Activated CD4-positive, alpha-beta T cell treated with anti-CD3 and anti-CD28 coated beads, Interleukin-2, Interleukin-6, amounts not matched to agents 100 ng/mL and 50 ng/mL, durations not matched to agents 16 hours and 8 hours (primary cell): ENCODE measurements at places on chromosomes 1 and 21.
A peak's percentile ranks its signal among the peaks of the same experiment; 100 is the strongest.

GRCh38 chr1:91844862-91845528, 41.0 kb downstream of the TGFBR3 start:
- DNase-seq: no peak

- DNase-seq: no peak
Observed at GRCh38 chr21:32562426-32562825, 22.9 kb downstream of the TCP10L start.

DNA sequence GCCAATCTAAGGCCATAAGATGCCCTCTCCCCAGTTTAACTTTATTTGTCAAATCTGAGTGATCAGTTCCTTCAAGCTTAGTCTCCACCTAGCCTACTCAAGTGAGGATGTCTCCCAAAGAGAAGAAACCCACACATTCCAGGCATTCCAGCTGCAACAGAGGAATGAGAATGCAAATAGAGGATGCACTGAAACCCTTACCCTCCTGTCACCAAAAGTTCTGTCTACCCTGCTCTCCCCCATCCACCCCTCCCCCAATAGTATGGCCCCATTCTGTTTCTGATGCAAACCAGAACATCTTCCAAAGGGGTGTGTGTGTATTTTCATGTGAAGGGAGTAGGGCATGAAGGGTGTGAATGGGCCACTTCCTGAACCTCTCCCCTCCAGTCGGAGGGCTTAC, 3.0 kb downstream of the DUSP23 start:
- no peak for DNase-seq

DNA sequence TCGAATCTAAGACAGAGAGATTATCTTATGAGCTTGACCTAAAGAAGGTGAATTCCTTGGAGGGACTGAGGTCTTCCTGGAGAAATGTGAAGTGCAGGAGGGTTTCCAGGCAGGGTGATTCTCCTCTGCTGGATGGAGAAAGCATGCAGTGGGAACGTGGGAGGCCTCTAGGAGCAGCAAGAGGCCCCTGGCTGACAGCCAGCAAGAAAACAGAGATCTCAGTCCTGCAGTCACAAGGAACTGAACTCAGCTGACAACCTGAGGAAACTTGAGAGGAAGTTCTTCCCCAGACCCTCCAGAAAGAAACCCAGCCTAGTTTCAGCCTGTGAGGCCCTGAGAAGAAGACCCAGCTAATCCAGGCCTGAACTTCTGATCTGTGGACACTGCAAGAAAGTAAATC, 345.9 kb downstream of the FAM72C start:
- no peak for DNase-seq

- peak; percentile 76 for DNase-seq
Observed at GRCh38 chr1:234597894-234598293, 12.1 kb downstream of the IRF2BP2 start.

- DNase-seq: no peak
Observed at GRCh38 chr1:162258394-162258793, 118.3 kb downstream of the SPATA46 start.

GRCh38 chr1:217561446-217561845, 69.4 kb downstream of the GPATCH2 start:
- no peak for DNase-seq

GRCh38 chr1:88655140-88655539, 28.9 kb upstream of the PKN2 start:
- no peak for DNase-seq

- DNase-seq: no peak
Observed at GRCh38 chr1:149942207-149942606, 5.5 kb upstream of the MTMR11 start.

- DNase-seq: no peak
Observed at GRCh38 chr1:103108376-103109150, at the start of gene COL11A1. COL11A1 (minus strand) TSS chr1:103108522; CDS start chr1:103108178, 344 bp downstream.

DNA sequence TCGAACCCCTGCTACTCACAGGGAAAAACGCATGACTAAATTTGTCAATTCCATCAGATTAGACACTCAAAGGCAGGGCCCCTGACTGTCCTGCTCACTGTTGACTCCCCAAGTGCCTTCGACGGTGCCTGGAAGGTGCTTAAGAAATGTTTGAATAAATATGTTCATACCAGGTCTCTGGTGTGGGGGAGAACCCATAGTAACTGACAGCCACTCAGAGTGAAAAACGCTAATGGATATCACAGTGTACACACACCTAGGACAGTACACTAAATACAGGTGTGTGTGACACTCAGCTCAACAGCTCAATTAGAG, 39.7 kb upstream of the WASF2 start:
- DNase-seq: no peak

- no peak for DNase-seq
Observed at GRCh38 chr1:229942501-229942900, 124.5 kb upstream of the GALNT2 start.

GRCh38 chr1:54439550-54440223, 33.5 kb upstream of the SSBP3 start:
- DNase-seq: no peak

DNA sequence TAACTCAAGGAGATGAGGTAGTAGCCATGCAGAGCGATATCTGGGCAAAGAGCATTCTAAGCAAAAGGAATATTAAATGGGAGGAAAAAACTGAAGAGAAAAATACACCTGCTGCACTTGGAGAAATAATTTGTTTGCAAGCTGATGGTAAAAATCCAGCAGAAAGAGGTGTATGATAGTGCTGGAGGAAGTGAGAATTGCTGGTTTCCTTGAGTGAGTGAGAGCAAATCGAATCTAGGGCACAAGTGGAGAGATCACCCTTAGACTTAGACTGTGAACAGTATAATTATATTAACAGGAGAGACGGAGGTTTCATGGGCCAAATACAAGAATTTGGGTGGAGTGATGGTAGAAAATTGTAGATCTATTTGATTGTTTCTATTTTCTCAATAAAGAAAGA, 2.7 kb upstream of the CR1 start:
- DNase-seq: no peak

DNA sequence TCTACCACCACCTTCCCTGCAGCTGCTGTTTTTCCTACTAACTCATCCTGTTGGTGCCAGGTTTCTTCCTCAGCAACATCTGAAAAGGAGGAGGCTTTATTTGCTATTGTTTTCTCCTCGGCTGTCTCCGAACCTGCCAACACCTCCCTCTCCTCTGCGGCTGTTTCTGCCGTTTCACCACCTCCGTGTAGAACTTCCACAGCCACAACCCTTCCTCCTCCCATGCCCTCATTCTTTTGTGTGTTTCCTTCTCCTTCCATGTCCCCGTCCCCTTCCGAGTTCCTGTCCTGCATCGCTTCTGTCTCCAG, 59.0 kb upstream of the LRRC53 start:
- no peak for DNase-seq

- no peak for DNase-seq
Observed at GRCh38 chr1:72006092-72006491, 276.2 kb downstream of the NEGR1 start.

DNA sequence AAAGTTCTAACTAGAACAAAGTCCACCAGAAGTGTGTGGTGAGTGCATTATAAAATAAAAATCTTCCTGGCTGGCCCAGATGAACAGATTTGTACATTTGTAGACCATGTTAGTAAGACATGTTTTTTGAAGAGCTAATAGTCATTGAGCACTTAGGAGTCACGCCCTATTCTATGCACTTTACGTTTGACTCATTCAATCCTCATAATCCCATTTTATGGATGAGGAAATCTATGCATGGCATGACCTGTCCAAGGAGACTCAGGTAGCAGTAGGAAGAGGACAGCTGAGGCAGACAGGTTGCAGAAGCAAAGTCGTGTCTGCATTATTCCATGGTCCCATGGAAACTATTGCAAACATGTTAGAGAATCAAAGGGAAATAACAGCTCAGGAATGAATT, 30.3 kb upstream of the LPAR3 start:
- DNase-seq: no peak

GRCh38 chr1:6890686-6891085, 105.4 kb downstream of the CAMTA1 start:
- DNase-seq: no peak

DNA sequence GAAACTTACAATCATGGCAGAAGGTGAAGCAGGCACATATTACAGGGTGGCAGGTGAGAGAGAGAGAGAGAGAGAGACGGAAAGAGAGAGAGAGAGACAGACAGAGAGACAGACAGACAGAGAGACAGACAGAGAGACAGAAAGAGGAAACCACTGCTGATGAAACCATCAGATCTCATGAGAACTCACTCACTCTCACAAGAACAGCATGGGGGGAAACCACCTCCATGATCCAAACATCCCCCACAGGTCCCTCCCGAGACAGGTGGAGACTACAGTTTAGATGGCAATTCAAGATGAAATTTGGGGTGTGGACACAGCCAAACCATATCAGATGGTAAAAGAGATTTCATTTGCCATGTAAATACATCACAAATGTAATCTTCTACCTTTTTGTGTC, 708.1 kb downstream of the MRPL39 start:
- no peak for DNase-seq

DNA sequence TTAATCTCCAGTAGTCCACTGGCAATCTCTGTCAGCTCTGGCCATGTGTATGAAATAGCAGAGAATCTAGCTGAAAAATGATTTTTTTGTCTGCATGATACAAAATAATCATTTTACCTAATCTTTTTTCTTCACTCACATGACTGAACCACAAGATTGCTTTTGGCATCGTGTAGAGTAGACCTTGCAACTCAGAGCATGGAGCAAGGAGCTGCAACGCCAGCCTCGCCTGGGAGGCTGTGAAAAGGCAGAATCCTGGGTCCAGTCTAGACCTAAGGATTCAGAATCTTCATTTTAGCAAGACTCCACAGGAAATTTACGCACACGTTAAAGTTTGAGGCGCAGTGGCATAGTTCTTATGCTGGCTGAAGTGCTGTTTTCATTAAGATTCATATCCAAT, 40.2 kb downstream of the TOMM20 start:
- no peak for DNase-seq

- no peak for DNase-seq
Observed at GRCh38 chr1:221583465-221583864, 158.4 kb downstream of the DUSP10 start.

DNA sequence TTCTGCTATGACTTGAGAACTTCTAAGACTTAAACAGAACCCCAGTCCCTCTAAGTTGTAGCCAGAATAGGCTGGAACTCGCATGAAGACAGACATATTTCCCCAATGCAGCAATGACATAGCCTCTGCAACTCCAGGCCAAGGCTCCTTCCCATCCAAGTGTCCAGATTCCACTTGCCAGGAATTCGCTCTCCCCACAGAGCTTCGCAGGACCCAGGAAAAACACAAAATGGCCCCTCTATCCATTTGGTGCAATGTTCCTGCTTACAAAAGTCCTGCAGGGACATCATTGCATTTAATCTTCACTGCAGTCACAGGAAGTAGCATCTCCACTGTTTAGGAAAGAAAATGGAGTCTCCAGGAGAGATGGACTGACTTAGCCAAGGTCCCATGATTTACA, 147.5 kb upstream of the KLHDC7A start:
- DNase-seq: no peak

- DNase-seq: peak; percentile 61
Observed at GRCh38 chr1:86419277-86419903, 4.6 kb upstream of the CLCA2 start.

GRCh38 chr1:117631359-117632160, 25.7 kb downstream of the TENT5C start:
- no peak for DNase-seq

- no peak for DNase-seq
Observed at GRCh38 chr1:104182251-104182650, 432.6 kb downstream of the AMY1C start.

GRCh38 chr1:234707641-234708040, 97.7 kb upstream of the IRF2BP2 start:
- no peak for DNase-seq

DNA sequence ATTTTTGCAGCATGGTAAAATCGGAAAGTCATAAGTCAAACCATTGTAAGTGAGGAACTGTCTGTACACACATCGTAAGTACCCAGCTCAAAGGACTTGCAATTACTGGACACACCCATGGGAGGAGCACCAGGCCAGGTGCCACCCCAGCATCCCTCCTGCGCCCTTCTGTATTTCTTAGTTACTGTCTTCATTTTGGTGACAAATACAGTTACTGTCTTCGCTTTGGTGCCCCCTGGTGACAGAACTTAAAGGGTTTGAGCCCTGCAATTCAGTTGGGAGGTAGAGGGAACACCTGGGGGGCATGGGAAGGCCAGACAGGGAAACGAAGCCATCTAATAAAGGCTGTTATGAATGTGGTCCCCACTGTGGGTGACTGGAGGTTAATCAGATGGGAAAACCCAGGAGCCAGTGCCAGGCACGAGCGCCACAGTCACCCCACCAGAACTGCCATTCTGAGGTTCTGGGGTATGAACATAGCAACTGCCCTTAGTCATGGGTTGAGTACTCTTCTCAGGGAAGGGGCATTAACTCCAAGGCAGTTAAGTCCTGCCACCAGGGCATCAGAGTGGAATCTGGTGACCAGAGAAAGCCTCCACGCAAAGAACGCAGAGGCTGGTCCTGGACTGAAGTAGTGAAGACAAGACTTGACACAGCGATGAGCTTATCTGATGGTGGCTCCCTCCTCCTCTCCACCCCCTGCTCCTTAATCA, 612.9 kb downstream of the PTPRU start:
- DNase-seq: peak; percentile 66

DNA sequence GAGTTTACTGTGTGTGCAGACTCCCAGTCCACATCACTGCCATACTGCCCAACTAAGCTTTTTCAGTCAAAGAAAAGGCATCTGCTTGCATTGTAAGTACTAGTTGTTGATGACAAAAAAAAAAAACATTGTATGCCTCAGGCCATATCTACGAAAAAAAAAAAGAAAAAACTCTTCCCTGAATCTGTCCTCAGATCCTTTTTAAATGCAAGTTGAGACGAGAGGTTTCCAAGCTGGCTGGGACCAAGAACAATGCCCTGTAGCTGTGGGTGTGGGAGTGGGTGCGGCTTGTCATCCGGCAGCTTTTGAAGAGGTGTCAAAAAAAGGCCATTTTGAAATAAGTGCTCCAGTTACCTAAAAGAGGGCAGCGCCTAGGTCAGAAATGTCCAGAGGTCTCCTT, 29.2 kb upstream of the HHAT start:
- DNase-seq: no peak

GRCh38 chr1:114756949-114757454, 782 bp downstream of the CSDE1 start:
- DNase-seq: peak; percentile 22

DNA sequence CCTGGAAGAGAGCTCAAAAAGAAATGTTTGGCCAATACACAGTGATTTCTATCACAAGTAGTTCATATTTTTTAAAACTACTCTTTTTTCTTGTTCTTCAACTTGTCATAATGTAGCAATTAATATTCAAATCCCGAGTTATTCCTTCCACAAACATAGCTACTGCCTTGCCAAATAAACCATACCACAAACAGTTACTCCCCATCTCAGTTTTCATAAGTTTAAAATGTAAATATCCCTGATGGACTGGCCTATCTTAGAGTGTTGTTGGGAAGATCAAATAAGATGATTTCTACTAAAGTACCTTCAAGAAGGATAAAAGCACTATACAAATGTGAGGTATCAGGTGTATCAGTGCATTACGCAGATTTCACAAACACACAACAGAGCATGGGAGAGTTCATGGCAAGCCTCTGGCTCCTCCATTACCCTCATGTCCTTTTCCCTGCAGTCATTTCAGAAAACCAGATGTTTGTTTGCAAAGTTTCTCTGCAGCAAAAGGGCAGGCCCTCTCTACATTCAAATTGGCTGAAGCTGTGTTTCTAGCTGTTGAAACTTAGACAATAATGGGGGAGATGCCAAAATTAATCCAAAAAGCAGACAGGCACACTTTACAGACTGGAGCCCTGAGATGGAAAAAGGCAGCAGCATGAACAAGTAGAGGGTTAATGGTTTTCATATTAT, 16.1 kb downstream of the WLS start:
- no peak for DNase-seq

GRCh38 chr1:53379662-53380002, 51.8 kb upstream of the LRP8 start:
- no peak for DNase-seq
